ENCODE measurements at places on chromosomes 12 and 14.

DNA sequence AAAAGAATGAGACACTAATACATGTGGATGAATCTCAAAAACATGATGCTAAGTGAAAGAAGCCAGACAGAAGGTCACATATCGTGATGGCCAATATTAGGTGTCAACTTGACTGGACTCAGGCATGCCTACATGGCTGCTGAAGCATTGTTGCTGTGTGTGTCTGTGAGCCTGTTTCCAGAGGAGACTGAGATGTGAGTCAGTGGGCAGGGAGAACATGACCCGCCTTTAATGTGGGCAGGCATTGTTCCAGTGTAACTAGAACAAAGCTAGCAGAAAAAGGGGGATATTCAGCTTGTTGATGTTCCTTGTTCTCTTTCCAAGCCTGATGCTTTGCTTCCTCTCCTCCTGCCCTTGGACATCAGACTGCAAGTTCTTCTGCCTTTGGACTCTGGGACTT is 47.6 kb downstream of the DCAF5 start:
- DNase-seq: peak; percentile 10

DNA sequence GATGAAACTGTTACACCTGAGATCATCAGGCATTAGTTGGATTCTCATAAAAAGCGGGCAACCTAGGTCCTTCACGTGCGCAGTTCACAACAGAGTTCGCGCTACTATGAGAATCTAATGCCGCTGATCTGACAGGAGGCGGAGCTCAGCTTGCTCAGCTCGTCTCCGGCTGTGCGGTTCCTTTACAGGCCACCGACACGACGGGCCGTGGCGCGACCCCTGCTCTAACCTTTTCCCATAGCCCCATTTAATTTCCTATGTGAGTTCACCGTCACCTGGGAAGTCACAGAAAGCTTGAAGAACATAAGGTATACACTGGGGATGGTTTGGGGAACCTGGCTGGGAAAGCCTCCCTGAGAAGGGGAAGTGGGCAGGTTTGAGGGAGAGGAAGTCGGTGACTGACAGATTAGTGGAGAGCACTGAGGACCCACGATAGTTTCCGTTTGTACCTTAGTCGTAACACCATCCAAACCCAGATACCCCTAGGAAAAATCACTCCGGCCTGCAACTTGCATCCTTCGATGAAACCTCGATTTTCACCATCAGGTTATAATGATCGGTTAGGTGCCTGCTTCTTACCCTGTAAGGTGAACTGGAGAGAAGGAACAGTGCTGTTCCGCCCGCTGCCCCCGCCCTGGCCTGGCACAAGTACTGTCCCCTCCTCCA is 2.8 kb upstream of the AAAS start:
- DNase-seq: no peak

DNA sequence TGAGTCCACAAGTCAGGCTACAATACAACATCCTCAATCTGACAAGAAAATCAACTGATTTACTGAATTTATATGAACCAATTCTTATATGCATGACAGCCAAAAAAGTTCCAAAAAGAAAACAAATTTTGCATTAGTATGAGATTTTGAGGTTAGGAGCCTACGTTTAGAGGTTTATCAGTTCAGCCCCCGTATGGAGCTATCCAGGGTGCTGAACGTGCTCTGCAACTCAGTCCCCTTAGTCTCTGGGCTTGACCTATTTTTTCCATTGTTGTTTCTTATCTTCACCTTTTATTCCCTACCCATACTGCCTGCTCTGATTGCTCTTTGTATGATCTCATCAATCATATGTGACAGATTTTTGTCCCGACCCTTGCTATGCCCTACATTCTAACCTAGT is 693.0 kb downstream of the NRXN3 start:
- no peak for DNase-seq

DNA sequence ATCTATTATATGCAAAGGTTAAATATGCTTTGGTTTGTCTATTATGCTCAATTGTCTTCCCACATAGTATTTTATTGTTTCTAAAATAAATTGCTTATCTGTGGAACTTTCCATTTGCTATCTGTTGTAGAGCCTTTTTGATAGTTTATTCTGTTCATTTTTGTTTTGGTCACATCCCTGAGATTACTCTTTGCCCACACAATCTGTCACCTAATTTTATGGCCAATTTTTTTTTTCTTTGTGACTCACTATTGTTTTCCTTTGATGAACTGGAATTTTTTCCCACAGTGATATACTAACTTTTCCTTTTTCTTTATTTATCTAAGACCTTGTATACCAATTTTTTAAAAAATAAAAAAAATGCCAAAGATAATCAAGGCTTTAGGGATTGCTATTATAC is 61.1 kb downstream of the RASSF9 start:
- no peak for DNase-seq

GRCh38 chr14:64755781-64756221 is 51.6 kb downstream of the PLEKHG3 start:
- peak; percentile 96 for DNase-seq

DNA sequence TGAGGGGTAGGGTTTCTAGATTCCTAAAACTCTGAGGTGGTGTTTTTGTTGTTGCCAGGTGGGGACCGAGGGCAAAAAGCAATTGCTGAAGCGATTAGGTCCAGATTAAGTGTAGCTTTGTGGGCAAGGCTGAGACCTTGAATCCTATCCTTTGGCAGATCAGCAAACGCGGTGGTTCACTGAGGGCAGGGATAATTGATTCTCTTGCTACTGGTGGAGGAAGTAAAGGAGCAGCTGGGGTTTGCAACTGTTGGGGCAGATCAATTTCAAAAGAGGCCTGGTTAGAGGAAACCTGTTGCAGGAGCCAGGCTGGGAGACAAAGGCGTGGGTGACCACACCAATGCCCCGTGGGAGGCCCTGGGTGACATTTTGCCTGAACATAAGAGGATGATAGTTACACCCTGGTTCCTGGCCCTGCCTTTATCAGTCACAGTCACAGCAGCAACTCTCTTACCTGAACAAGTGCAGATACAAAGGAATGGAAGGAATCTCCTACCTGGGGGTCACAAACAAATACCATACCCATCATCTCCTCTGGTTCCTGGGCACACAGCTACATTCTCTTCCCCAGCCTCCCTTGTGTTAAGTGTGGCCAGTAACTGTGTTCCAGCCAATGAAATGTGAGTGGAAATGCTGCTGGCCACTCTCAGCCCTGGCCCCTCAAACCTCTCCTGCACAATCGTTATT is 43.3 kb upstream of the RASSF3 start:
- no peak for DNase-seq

- peak; percentile 26 for DNase-seq
These were observed 201.6 kb upstream of the KITLG start for GRCh38 chr12:88781909-88782308.

- DNase-seq: no peak
These were observed 50.1 kb downstream of the HNRNPC start for GRCh38 chr14:21219120-21219519.

DNA sequence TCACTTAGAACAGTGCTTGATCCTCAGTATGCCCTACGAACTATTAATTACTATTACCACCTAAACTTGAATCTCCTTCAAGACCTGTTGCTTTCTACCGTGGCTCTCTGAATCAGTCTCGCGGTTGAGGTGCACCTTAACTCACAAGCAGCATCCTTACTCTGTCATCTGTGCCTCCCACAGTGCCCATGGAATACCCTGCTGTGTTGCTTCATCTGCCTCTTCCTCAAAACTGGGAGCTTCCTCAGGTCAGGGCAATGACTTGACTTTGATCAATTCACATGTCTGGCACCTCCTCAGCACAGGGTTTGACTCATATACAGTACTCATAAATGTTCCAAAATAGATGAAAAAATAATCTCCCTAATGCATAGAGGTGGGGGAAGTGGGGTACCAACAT is 305.9 kb downstream of the NUAK1 start:
- DNase-seq: no peak

DNA sequence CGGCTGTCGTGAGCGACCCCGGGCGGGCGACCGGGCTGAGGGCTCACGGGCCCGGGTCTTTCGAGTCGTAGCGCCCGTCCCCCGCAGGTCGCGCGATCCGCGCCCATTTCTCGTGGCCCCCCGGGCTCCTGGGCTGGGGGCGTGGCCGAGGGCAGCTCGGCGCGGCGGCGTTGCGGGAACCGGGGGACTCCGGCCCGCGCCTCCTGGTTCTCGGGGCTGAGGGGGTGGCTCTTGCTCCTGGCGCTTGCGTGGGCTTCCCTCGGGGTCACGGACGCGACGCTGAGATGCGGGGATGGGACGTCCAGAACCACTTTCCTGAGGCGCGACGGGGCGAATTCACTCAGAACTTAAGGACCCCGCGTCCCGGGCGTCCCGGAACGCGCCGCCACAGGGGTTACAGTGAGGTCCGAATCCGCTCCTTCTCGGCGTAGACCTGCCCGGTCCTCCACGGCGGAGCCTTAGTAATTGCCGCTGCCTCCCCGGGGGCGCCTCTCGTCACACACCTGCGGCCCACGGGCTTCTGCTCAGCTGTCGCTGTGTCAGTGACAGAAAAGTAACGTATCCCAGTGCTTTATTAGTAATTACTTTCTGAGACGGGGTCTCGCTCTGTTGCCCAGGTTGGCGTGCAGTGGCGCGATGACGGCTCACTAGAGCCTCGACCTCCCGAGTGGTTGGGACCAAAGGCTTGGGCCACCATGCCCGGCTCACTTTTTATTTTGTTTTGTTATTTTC is 606 bp downstream of the EP400 start:
- no peak for DNase-seq

DNA sequence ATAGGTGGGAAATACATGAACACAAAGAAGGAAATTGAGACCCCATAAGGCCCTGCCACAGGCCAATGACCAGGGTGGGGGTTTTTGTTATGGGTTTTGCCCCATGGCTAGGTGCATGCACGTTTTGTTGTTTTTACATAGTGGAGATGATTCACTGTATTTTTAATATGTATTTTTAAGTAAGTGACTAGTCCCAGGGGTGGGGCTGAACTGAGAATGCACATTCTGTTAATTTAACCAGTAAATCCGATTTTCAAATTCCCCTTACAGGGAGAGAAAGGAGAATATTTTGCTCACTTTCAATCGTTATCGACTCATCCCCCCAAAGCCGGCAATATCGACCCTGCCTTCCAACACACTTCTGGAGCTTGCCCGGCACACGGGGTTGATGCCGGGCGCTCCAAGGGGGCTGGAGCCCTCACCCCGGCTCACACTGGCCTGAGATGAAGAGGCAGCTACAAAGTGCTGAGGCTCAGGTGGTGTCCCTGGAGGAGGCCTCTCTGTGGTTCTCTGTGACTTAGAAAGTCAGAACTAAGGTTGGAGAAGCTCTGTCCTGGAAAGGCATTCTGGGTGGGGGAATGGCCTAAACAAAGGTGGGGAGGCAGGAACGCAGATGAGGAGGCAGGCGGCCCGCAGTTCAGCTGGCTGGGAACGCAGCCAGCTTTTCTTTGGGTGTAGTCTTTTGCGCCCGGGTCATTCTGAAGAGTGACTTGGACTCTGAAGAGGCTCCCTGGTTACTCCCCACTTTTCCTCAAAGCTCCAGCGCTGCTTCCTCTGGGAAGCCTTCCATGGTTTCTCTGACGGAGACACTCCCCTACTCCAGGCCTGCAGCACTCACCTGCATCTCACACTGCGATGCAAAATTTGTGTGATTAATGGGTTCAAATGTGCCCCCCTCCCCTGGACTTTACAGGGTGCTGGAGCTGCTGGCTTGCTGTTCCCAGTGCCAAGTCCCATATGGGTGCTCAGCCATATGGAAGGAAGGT is 50.7 kb upstream of the DLK1 start:
- no peak for DNase-seq

DNA sequence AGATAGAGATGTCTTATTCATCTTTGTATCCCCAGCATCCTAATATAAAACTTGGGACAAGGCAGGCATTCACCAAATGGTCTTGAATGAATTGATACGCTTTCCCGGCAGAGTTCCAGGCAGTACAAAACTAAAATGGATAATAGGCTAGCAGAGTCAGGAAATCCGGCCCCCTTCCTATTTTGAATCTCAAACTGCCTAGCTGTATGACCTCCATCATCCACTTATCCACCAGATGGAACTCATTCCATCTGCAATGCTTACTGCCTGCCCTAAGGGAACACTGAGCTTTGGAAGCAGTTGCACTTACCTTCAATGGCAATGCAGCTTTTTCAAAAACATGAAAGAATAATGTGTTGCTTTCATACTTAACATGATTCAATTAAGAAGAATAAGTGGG is 43.4 kb downstream of the BDKRB1 start:
- no peak for DNase-seq

DNA sequence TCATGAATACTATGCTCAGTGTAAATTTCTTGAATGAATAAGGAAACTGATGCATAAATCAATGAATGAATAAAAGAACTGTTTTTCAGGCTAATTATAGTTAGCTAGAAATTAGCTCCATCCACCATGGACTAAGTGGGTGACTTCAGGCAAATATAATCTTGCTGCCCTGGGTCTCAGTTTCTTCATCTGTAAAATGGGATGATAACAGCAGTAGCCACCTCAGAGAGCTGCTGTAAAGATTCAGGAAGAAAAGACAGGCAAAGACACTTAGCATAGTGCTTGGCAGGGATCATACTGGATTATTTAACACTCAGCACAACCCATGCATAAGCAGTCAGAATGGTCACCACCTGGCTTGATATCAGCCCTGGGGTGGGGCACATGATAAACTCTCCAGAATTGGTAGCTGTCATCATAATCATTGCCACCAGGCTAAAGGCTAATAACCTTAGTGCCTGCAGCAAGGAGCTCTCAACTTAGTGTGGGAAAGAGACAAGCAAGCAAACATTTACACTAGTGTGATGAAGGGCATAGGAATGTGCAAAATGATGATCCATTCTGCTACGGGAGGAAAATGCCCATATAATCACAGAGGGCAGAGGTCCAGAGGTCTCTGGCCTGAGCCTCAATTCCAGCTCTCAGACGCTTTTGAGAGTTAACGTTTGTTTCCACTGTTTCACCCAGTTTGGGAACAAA is 234.7 kb upstream of the TBX3 start:
- DNase-seq: no peak

- no peak for DNase-seq
These were observed 121.3 kb upstream of the KRAS start for GRCh38 chr12:25372002-25372401.

- no peak for DNase-seq
These were observed 7.8 kb downstream of the TRAF3 start for GRCh38 chr14:102784892-102785594.

- no peak for DNase-seq
These were observed 4.9 kb downstream of the ATP2B1 start for GRCh38 chr12:89703768-89704167.

DNA sequence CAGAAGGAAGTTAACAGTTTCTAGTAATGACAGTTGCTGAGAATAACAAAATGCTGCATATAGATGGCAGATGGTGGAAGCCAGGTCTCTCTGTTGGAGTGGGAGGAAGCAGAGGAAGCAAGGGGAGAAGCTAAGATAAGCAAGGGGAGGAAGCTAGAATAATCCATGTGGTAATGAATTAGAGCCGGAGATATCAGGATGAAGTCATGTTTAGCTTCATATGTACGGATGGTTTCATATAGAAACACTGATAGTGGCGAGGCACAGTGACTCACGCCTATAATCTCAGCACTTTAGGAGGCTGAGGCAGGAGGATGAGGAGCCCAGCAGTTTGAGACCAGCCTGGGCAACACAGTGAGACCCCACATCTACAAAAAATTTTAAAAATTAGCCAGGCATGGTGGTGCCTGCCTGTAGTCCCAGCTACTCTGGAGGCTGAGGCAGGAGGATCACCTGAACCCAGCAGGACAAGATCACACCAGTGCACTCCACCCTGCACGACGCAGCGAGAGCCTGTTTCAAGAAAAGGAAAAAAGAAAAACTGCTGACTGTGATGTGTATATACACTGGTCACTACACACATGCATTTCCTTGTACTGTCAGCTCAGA is 49.2 kb downstream of the ANAPC7 start:
- no peak for DNase-seq

Data from epithelial cell of prostate (primary cell).